ENCODE measurements at places on chromosomes 13 and 19.

DNA sequence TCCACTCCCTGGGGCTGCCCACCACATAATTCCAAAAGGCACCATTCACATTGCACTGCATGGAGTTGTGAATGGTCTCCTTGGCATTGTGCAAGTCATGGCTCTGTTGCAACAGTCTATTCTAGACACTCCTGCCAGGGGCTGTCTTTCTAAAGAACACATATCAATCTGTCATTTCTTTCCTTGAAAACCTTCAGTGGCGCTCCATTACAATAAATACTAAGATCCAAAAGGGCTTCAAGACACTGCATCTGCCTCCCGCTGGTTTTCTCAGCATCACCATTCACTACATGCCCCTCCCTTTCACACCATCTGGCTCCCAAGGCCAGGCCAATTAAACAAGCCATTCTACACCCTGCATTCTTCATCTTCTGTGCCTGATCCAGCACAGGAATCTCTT is 32.2 kb upstream of the TM9SF2 start:
- DNase-seq: no peak

GRCh38 chr13:114126789-114127472 is 5.5 kb downstream of the RASA3 start:
- no peak for DNase-seq

DNA sequence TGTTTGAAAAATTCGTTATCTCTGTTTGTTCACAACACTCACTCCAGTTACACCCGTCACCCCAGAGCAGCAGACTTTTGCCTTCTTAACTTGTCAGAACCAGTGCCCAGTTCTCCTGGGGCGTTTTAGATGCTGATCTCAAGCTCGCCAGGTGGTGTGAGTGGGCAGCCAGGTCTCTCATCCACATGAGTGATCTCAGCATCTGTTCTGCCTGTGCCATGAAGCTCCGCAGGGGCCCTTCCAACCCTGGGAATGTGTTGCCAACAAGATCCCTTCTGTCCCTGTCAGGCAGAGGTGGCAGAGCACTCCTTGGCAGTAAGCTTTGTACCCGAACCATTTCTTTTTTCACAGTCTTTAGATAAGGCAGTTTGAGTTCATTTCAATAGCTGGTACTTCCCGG is 896.5 kb downstream of the UQCRFS1 start:
- no peak for DNase-seq

GRCh38 chr13:48478391-48478790 is 54.5 kb downstream of the RCBTB2 start:
- DNase-seq: no peak

GRCh38 chr13:64453831-64454230 is 2776.3 kb downstream of the PCDH9 start:
- no peak for DNase-seq

- no peak for DNase-seq
Measured at GRCh38 chr13:99859178-99860177, 112.1 kb downstream of the ZIC5 start.

- DNase-seq: no peak
Measured at GRCh38 chr19:50719119-50719435, 525 bp downstream of the SHANK1 start.

DNA sequence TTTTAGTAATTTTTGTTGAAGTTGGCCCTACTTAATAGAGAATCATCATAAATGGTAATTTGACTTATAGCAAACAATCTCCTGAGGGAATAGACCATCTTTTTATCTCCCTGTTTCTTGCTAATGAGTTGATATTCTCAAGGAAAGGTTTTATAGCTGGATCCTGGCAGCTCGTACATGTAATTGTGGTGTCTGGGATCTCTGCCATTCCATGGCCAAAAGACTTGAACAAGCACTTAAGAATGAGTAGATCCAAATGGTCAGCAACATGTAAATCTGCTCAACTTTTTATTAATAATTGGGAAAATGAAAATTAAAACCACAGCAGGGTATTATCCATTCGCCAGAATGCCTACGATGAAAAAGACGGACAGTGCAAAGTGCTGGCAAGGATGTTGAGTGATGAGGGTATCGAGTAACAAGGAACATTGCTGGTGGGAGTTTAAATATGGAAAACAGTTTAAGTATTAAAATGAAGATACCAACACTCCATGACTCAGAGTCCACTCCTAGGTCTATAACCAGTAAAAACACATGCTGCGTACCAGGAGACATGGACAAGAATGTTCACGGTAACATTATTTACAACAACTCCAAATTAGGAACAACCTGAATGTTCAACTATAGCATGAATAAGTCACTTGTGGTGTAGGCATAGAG is 5.1 kb upstream of the GPR18 start:
- DNase-seq: no peak

GRCh38 chr13:96772426-96772825 is 221.8 kb downstream of the OXGR1 start:
- DNase-seq: no peak

- no peak for DNase-seq
Measured at GRCh38 chr19:525029-525428, 6.5 kb upstream of the CDC34 start.

- no peak for DNase-seq
Measured at GRCh38 chr19:11012507-11012906, 51.7 kb downstream of the SMARCA4 start.

GRCh38 chr19:2037651-2038255 is 13.3 kb downstream of the MKNK2 start:
- no peak for DNase-seq

DNA sequence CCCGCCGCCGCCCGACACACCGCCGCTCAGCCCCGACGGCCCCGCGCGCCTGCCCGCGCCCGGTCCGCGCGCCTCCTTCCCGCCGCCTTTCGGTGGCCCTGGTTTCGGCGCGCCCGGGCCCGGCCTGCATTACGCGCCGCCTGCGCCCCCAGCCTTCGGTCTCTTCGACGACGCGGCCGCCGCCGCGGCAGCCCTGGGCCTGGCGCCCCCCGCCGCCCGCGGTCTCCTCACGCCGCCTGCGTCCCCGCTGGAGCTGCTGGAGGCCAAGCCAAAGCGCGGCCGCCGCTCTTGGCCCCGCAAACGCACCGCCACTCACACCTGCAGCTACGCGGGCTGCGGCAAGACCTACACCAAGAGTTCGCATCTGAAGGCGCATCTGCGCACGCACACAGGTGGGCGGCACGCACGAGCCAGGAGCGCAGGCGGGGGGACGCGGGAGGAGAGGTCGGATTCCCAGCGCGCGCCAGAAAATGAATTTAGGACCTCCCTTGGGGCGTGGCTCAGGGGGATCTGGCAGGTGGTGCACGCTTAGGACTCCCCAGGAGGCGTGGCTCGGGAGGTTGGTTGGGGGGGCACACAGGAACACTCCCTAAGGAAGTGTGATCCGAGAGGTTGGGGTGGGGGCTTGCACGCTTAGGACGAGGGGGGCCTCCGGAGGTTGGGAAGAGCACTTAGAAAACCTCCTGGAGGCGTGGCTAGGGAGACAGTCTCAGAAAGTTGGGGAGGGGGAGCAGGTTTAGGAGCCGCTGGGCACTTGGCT is 1.2 kb downstream of the KLF2 start:
- no peak for DNase-seq

DNA sequence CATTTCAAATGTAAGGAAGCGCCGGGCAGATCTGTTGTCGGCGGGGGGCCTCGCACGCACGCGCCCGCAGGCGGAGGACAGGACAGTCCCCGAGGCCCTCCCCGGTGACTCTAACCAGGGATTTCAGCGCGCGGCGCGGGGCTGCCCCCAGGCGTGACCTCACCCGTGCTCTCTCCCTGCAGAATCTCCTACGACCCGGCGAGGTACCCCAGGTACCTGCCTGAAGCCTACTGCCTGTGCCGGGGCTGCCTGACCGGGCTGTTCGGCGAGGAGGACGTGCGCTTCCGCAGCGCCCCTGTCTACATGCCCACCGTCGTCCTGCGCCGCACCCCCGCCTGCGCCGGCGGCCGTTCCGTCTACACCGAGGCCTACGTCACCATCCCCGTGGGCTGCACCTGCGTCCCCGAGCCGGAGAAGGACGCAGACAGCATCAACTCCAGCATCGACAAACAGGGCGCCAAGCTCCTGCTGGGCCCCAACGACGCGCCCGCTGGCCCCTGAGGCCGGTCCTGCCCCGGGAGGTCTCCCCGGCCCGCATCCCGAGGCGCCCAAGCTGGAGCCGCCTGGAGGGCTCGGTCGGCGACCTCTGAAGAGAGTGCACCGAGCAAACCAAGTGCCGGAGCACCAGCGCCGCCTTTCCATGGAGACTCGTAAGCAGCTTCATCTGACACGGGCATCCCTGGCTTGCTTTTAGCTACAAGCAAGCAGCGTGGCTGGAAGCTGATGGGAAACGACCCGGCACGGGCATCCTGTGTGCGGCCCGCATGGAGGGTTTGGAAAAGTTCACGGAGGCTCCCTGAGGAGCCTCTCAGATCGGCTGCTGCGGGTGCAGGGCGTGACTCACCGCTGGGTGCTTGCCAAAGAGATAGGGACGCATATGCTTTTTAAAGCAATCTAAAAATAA is 18.2 kb downstream of the IL17D start:
- no peak for DNase-seq

DNA sequence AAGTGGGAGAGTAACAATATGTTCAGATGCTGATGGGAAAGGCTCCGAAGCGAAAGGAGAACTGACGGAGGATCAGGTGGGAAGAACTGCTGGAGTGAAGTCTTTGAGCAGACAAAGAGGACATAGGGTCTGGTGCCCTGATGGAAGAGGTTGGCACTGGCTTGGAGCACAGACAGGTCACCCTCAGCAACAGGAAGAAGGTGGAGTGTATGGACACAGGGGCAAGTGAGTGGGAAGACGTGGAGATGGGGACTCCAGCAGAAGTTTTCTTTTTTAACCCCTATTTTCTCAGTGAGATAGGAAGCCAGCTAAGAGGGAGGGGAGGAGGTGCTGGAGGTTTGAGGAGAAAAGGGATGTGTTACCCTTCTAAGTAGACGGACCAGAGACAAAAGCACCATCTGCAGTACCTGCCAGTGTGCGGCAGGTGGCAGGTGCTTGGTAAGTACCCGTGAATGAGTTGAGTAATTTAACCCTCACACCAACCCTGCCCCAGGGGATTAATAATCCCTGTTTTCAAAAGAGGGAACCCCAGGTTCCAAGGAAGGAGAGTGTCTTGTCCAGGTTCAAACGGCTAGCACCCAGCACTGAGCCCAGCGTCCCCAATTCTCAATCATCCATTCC is 11.2 kb downstream of the HAS1 start:
- DNase-seq: no peak

GRCh38 chr13:97266332-97266731 is 44.2 kb downstream of the MBNL2 start:
- no peak for DNase-seq

GRCh38 chr19:31289976-31290375 is 59.3 kb downstream of the TSHZ3 start:
- no peak for DNase-seq

- DNase-seq: no peak
Measured at GRCh38 chr13:113022391-113022744, 53.4 kb downstream of the MCF2L start.

- no peak for DNase-seq
Measured at GRCh38 chr13:97976610-97977521, 23.4 kb downstream of the IPO5 start.

DNA sequence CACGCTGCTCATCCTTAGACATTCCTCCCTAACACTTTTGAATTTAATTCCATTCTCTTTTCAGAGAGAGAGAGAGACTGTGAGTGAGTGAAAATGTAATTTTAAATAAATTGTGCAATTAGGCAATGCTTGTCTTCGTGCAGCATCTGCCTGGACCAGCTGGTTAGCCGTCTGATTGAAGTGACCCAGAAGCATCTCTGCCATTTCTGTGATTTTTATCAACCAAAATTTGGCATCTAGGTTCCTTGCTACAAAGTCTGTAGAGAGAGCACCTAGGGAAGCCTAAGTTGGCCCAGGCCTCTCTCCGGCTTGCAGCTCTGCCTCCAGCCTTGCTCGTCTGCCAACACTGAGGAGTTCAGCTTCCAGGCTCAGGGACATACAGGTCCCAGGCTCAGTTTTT is 138.6 kb upstream of the GPR12 start:
- DNase-seq: no peak

GRCh38 chr19:1773184-1773583 is 19.9 kb downstream of the ONECUT3 start:
- DNase-seq: no peak

GRCh38 chr19:3986260-3987041 is 1.2 kb upstream of the EEF2 start:
- DNase-seq: no peak

DNA sequence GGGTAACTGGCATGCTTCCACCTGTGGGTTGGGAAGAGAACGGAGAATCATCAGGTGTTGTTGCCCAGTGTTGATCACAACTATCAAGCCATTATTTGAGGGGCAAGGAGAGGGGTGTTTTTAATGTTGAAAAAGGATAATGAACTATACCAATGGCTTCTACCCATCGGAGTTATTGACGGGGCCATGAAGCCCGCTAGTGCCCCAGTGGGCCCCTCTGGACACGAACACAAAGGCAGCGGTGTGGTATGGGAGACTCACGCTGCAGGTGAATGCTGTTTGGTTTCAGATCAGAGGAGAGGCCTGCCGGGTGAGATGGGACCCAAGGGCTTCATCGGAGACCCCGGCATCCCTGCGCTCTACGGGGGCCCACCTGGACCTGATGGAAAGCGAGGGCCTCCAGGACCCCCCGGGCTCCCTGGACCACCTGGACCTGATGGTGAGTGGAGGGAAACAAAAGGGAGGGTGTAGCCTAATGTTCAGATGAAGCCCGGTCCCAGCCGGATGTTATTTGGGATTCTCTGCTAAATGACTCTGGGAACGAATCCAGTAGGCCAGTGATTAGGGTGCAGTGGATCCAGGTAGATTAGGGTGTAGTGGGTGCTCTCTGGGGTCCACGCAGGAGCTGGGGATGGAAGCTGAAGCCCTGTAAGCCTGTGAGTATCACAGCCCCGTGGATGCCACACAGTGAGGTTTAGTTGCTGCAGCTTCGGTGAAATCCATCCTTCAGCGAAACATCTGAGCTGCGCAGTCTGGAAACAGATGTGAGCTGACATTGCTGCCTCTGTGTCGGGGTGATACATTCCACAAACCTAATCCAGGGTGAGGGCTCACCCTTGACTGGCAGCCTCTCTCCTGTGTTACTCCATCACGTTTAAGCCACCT is 111.3 kb downstream of the RAB20 start:
- no peak for DNase-seq

GRCh38 chr13:68748038-68748437 is 1359.6 kb upstream of the ATXN8OS start:
- no peak for DNase-seq

GRCh38 chr19:28136796-28137195 is 1076.2 kb downstream of the UQCRFS1 start:
- no peak for DNase-seq

- no peak for DNase-seq
Measured at GRCh38 chr19:33647146-33647545, 25.4 kb downstream of the CHST8 start.

- DNase-seq: no peak
Measured at GRCh38 chr13:33217256-33217655, 68.3 kb downstream of the STARD13 start.

All from esophagus squamous epithelium (tissue), 5 donors.